ENCODE measurements at places on chromosomes 3 and 15.

DNA sequence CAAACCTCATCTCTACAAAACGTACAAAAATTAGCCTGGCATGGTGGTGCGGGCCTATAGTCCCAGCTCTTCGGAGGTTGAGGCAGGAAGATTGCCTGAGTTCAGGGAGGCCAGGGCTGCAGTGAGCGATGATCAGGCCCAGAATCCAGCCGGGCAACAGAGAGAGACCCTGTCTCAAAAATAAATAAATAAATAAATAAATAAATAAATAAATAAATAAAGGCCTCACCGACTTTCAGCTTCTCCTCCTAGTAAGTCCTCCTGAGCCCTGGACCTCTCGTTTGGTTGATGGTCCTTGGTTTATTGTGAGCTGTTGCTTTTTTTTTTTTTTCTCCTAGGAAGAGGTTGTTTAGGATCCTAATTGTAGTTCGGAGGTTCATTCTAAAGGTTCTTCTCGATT, 25.1 kb downstream of the WDR73 start:
- DNase-seq, result no peak

DNA sequence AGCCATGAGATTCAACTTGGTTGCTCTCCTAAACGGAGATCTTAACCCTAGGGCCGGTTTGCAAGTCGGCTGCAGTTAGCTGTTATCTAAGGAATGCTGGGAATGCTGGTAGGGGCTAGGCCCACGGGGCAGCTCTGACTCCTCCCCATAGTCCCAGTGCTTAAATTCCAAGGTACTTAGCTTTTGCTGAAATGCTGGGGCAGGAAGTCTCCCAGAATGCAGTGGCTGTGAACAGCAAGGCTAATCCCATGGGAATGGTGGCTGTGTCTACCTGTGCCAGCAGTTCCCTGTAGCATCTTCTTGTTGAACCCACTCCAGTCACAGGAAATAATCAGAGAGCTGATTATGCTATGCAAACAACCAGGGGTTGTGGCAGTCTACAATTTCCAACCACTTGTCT, 102.5 kb upstream of the TJP1 start:
- peak; percentile 62 for DNase-seq

- no peak for DNase-seq
Measured at GRCh38 chr15:79442911-79443310, 10.8 kb downstream of the MINAR1 start.

DNA sequence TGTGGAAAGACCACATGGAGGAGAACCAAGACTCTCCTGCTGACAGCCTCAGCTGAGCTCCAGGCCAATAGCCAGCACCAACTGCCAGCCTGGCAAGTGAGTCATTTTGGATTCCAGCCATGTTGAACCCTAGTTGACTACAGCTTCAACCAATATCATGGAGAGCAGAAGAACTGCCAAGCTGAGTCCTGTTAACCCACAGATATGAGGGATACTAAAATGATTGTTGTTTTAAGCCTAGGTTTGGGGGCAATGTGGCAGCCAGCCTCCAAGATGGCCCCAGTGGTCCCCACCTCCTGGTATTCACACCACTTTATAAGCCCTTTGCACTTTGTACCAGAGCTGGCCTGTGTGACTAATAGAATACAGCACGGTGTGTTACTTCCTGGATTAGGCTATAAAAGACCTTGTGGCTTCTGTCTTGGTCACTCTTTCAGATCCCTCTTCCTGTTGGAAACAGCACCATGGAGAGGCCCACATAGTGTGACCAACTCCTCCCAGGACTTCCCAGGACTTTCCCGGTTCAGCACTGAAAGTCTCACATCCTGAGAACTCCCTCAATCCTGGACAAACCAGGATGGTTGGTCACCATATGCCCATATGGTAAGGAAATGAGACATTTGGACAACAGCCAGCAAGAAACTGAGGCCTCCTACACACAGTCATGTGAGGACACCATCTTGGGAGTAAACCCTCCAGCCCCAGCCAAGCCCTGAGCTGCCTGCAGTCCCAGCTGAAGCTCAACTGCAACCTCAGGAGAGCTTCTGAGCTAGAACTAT, 32.4 kb upstream of the CDV3 start:
- DNase-seq, result no peak

GRCh38 chr3:71671216-71671845, 53.9 kb downstream of the EIF4E3 start:
- DNase-seq, result no peak

GRCh38 chr3:184158404-184158803, 3.2 kb downstream of the DVL3 start:
- DNase-seq, result no peak

- no peak for DNase-seq
Measured at GRCh38 chr15:52546031-52546751, 17.5 kb upstream of the MYO5A start.

- no peak for DNase-seq
Measured at GRCh38 chr3:72590732-72591221, 257.5 kb downstream of the SHQ1 start.
